Right lung (tissue), 10 donors: ENCODE measurements at places on chromosomes 6 and 20. TPM values are rescaled to one million over a fixed set of nuclear protein-coding genes. Genes with fewer than 3 reads are reported as not detected.

- no peak for DNase-seq
Observed at GRCh38 chr6:40054602-40055001, 120.3 kb upstream of the MOCS1 start.

DNA sequence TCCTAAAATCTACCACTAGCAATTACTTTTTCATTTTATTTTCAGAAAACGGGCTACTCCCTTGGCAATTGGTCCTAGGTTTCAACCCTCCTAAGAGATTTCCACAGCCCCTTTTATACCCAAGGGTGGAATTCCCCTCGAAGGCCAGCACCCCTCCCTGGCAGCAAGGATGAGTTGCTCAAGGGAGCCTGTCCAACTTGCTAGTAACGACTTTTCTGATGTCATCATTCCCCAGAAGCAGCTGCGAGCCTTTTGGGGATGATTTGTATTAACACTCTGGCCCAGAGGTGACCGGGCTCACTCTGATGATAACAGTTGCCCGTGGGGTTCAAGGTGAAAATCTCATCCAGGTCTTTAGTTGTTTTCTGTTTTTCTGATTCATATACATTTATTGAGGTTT lies 30.7 kb upstream of the NAA20 start:
- no peak for DNase-seq

- no peak for DNase-seq
Observed at GRCh38 chr20:47150403-47151152, 205.9 kb downstream of the ZMYND8 start.

Gene PAX1
- not detected for polyA plus RNA-seq

Gene ERVFRD-1
- 0.15 TPM for polyA plus RNA-seq
